Large intestine (tissue), 12 donors: ENCODE measurements at places on chromosomes 2 and 18. TPM values are rescaled to one million over a fixed set of nuclear protein-coding genes. Genes with fewer than 3 reads are reported as not detected.

SIGLEC15 gene
- polyA plus RNA-seq, result 2.0 TPM

REG3G gene
- 5.0 TPM for polyA plus RNA-seq

TNFAIP6 gene
- 2.9 TPM for polyA plus RNA-seq

KIF1A gene
- 15.8 TPM for polyA plus RNA-seq

TEKT4 gene
- not detected for polyA plus RNA-seq
